NB4 (cell line): ENCODE measurements at places on chromosomes 1 and 21.

DNA sequence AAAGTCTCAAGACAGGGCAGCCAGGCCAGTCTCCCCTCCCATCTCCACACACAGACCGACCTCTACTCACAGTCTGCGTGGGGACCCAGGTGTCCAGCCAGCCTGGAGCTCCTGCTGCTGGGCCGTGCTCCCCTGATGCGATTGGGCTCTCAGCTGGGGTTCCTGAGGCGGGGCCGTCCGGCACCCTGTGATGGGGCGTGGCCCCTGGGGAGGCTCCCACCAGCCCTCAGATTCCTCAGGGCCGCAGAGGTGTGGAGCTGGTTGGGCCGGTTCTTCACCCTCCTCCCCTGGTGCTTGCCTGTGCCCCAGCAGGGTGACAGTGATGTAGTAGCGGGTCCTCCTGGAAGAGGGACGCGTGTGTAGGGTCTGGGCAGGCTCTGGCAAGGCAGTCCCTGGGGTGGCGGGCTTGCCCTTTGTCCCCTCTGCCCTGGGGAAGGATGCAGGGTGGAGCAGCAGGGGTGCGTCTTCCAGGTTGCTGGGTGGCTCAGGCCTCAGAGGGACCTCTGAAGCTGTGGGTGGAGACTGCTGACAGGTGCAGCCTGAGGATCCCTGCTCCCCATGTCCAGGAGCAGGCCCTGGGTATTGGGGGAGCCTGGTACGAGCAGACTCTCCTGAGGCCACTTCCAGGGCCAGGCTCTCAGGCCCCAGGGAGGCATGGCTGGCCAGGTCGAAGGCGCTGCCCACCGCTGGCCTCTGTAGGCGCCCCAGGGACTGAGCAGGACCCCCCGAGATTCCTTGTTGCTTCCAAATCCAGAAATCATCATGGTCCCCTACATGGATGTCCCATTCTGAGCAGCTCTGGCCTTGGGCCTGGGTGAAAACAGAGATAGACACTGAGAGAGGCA is at the start of gene CRYBG2:
Gene CRYBG2, minus strand, starts transcription at position 155 of the 845 bp plus-strand sequence. CDS start 7,473 bp downstream, outside the sequence.
- DNase-seq, result no peak

- peak; percentile 85 for DNase-seq
Observed at GRCh38 chr1:28882009-28882628, 32.2 kb upstream of the EPB41 start.

- no peak for DNase-seq
Observed at GRCh38 chr1:13492711-13493110, 21.1 kb downstream of the LRRC38 start.

GRCh38 chr1:181180407-181181031 is 92.0 kb downstream of the IER5 start:
- DNase-seq, result no peak

DNA sequence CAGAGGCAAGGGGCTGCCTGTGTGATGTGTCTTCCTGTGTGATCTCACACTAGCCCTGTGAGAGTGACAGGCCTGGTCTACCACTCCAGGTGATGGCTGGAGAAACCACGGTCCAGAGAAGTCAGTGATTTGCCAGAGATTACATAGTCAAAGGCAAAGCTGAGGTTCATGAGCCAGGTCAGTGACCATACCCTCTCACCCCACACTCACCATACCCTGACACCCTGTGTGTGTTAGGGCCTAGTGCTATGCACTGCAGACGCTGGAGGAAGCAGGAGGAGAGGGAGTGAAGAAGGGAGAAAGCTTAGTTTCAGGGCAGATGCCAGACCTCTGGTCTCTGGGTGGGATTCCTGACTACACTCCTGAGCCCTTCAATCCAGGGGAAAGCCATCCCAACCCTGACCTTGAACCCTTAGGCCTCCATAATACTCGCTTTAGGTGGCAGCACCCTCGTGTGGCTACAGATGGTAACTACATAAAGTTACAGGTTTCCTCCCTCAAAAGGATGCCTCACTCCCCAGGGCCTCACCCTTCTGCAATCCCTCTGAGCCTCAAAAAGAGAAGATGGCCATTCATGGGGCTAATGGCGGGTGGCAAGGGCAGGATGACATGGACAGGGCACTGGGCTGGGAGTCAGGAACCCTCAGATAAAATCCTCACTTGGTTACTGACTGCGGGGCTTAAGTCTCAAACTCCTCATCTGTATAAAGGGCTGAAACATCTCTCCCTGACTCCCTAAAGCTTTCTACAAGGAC is 20.8 kb upstream of the SDC3 start:
- peak; percentile 70 for DNase-seq

- no peak for DNase-seq
Observed at GRCh38 chr1:59155351-59155750, 141.5 kb upstream of the FGGY start.

DNA sequence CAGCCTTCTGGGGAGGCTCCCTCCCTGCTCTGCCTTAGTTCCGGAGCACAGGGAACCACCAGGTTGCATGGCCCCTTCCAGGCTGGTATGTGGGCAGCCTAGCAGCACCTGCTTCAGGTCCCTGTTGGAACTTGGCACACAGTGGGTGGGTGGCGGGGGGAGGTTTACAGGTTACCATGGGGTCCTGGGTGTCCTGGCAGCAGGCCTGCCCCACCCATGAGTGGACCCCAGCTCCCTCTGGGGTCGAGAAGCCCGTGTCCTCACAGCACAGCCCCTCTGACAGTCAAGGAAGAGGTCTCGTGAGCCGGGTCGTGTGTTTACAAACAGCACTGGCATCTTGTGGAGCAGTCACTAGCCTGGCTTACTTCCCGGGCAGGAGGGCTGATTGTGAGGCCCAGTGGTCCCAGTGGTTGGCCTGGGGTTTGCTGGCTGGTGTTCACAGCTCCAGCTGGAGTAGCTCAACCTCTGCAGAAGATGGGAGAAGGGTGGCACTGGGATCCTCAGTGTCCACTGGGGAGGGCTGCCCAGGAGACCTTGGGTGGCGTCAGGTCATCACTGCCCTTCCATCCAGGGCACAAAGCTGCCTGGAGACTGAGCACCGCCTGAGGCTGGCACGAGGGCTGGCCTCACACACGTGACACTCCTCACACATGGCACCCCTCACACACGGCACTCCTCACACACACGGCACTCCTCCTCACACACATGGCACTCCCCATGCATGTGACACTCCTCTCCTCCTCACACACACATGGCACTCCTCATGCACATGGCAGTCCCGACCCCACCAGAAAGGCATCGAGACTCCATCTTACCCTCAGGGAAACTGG is 100.9 kb downstream of the RIPK4 start:
- DNase-seq, result no peak

- DNase-seq, result no peak
Observed at GRCh38 chr1:23759277-23759676, 16.0 kb downstream of the ELOA start.

- DNase-seq, result no peak
Observed at GRCh38 chr21:19368944-19369343, 965.4 kb upstream of the TMPRSS15 start.

- no peak for DNase-seq
Observed at GRCh38 chr1:174777262-174777661, 222.5 kb upstream of the CACYBP start.

- DNase-seq, result peak; percentile 85
Observed at GRCh38 chr1:202164271-202165037, 4.1 kb upstream of the PTPN7 start.

GRCh38 chr1:59028048-59028447 is 244.2 kb upstream of the JUN start:
- no peak for DNase-seq

- DNase-seq, result no peak
Observed at GRCh38 chr21:36858320-36858957, 108.0 kb downstream of the HLCS start.

- DNase-seq, result no peak
Observed at GRCh38 chr1:7187112-7187493, 401.8 kb downstream of the CAMTA1 start.

- no peak for DNase-seq
Observed at GRCh38 chr1:29682171-29682918, 446.0 kb downstream of the PTPRU start.

DNA sequence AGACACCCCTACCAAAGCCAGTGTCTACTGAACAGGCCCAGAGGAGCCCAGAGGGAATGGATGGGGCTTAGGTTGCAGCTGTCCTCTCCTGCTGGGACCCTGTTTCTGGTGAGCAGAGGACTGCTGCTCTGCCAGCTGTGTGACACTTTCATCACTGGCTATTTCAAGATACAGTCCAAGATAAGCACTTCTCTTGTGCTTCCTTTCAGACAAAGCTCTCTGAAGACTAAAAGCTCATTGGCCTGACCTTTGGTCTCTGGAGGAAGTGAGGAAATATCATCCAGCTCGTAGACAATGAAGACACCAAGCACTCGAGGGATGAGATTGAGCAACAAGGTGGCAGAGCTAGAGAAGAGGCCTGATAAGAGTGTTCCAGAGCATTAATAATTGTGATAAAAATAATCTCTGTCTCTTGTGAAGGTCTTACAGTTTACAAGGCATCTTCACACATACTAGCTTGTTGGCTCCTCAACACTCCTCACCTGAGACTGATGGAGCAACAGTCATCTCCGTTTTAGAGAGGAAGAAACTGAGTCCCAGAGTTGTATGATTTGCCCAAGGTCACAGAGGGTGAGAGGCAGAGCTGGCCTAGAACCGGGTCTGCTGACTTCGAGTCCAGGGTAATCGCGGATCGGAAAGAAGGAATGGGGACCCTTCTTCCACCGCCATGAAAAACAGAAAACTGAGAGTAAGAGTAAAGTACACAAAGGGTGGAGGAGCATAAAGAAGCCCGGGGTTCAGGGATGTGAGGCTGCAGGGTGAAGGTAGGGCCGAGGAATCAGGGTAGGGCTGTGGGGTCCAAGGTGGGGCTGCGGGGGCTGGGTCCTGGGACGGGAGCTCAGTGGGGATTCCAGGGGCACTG is 666 bp downstream of the PAFAH2 start:
- peak; percentile 98 for DNase-seq

GRCh38 chr1:4002741-4003140 is 102.7 kb upstream of the C1orf174 start:
- no peak for DNase-seq
